Activated naive CD4-positive, alpha-beta T cell (primary cell): ENCODE measurements at places on chromosomes 1 and 21.

DNA sequence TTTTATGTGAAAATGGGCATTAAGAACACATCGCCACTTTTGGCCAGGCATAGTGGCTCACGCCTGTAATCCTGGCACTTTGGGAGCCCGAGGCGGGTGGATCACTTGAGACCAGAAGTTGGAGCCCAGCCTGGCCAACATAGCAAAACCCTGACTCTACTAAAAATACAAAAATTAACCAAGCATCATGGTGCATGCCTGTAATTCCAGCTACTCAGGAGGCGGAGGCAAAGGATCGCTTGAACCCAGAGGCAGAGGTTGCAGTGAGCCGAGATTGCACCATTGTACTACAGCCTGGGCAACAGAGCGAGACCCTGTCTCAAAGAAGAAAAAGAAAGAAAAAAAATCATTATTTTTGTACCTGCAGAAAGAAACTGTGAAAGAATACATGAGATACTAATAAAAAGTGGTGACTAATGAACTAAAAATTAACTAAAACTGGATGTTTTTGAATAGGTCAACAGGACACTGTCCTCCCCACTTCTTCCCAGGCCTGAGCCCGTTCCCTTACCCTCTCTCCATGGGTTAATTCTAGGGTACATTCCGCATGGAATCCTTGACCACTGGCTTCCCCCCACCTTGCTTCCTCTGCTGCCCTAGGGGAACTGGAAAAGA, 8.3 kb upstream of the TINAGL1 start:
- no peak for DNase-seq

GRCh38 chr1:208929575-208929974, 653.9 kb upstream of the CAMK1G start:
- DNase-seq, result no peak

GRCh38 chr1:66138613-66139012, 345.9 kb downstream of the PDE4B start:
- no peak for DNase-seq

DNA sequence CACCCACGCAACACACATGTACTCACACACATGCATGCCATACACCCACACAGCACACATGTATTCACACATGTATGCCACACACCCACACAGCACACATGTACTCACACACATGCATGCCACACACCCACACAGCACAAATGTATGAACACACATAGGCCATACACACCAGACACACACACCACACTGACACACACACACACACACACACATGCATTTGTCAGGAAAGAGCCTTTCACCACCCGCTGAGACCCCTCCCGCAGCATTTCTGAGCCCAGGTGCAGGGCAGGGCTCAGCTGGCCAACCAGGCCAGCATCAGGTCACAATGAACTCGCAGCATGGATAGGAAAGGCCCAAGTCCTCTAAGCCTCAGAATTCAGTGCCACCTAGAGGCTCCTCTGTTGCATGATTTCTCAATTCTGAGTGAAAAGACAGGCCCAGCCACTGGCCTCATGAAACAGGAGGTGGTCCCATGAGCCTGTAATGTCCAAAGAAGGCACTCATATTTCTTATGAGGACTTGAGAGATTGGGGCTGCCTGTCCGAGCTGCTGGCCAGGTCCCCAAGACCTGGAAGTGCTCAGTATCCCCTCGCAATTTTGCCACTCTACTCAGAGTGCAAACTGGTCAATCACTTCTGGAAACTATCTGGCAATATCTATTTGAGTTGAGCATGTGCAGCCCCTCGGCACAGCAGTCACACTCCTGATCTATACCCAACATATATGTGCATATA, 57.3 kb downstream of the PSMG1 start:
- DNase-seq, result no peak

GRCh38 chr1:42737257-42737656, 2.8 kb downstream of the CLDN19 start:
- no peak for DNase-seq

DNA sequence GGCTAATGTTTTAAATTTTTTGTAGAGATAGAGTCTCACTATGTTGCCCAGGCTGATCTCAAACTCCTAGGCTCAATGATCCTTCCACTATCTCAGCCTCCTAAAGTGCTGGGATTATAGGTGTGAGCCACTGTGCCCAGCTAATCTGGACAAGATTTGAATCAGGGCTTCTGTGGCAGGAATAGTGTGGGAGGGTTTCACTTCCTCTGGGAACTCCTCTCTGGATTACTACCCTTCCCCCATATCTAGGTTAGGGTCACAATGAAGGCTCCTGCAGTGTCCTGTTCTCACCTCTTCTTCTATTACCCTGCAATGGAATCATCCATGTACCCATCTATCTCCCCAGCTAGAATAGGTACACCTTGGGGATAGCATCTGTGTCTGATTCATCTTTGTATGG, 133.6 kb upstream of the RAB4A start:
- DNase-seq, result no peak

DNA sequence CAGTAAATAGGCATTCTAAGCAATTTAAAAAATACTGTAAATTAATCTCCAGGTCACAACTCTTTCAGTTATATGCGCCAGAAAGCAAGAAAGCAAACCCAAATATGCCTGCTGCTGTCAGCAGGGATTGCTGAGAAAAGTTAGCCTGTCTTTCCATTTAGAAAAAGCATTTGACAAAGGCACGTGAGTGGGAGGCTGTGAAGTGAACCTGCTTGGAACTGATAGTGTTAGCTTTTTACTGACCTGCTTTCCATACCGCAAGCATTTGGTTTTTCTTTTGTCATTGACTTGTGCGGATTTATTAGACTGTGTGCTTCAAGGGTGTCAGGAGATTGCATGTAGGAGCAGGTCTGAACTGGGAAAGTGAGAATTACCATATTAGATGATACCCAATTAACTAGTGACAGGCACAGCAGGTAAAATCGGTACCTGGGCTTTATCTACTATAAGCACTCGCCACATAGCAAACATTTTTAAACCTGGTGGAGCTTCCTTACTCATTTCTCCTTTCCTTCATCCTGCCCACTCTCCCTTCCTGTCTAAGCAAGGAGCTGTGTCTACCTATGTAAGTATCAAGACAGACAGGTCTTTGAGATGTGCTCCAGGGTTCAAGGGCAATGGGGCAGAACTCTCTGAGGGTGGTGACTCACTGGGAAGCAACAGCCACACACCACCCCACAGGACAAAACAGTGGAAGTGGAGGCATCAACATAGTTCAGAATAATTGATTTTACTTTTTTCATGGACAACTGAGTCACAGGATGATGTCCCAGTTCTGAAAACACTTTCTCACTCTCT, 323.9 kb downstream of the DISC1 start:
- DNase-seq, result no peak

- no peak for DNase-seq
These were observed 7.0 kb downstream of the KRTAP15-1 start for GRCh38 chr21:30447056-30447455.

DNA sequence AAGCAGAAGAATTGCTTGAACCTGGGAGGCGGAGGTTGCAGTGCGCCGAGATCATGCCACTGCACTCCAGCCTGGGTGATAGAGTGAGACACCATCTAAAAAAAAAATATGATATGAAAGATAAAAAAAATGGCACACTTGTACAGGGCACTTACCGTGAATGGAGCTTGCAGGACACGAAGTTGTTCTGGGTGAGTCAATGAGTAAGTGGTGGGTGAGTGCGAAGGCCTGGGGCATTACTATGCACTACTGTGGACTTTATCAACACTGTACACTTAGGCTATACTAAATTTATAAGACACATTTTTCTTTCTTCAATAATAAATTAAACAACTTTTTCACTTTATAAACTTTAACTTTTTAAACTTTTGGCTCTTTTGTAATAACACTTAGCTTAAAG, 37.0 kb downstream of the TNFRSF8 start:
- DNase-seq, result no peak

GRCh38 chr1:29125237-29125641, 1.5 kb upstream of the TMEM200B start:
- DNase-seq, result no peak

- no peak for DNase-seq
These were observed 21.8 kb upstream of the C2CD2 start for GRCh38 chr21:41975391-41976272.

GRCh38 chr1:90486996-90487395, 230.1 kb downstream of the BARHL2 start:
- DNase-seq, result no peak

DNA sequence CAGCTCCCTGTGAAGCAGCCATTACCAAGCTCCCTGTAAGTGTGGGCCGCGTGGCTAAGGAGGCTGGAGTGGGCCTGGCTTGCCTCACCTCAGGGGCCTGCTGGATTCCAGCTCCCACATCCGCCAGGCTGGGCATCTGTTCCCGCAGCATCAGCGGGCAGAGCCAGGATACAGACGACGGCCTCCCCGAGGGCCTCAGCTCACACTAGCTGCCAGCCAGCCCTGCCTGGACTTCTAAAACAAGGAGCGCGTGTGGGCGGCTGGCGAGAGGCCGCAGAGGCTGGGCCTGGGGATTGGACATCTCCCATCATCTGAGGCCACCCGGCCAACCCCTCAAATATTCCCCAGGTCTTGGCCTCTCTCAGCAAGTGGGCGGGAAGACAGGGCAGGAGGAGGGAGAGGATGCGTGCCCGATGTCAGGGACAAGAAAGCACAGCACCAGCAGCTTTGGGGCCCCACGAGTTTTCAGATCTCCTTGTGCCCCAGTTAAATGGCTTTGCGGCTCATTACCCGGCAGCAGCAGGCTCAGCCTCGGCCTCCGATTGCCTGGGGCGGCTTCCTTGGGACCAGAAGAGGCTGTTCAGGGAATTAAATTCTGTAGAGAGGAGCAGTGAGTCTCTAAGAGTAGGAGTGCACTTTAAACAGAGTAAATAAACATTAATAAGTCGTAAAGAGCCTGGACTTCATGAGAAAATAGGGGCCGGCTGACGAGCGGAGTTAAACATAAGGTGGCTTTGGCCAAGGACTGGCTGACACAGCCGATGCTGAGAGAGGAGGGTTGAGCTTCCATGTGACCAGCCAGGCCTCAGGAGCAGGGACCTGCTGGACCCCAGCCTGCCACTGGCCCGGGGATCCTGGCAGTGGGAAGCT, 208.9 kb upstream of the C1orf174 start:
- DNase-seq, result no peak

DNA sequence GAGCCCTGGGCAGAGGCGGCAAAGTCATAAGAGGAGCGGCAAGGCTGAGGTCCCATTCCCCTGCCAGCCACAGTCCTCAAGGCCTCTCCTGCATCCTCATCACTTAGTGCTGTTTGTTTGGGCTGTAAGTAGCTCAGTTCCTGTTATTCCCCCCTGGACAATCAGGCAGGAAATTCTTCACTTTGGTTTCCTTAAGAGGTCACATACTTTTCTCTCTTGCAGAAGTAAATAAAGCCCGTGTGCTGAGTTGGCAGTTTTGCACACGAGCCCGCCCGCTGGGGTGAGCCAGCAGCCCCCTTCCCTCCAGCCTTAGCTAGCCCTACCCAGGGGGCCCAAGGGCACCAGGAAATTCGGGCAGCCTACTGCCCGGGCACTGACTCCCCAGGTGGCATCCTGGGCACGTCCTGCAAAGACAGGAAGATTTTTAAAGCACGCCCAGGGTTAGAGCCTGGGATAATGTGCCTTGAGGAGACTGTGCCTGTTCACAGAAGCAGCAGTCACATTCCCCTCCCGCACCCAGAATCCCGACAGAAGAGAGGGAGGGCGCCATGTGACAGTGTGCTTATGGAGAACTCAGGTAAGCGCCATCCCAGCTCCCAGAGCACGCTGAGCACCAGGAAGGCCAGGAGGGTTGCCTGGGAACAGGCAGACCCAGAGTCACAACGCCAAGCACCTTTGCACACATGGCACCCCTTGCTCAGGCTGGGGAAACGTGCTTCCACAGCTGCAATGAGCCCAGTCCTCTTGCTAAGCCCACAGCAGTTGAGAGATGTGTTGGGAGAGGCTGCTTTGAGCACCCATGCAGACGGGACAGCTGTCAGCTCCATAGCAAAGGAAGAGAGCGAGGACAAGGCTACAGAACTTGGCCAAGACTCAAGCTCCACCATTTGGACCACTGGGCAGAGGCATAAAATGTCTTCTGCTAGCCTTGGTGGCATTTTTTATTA, 144.5 kb upstream of the TMEM51 start:
- no peak for DNase-seq

DNA sequence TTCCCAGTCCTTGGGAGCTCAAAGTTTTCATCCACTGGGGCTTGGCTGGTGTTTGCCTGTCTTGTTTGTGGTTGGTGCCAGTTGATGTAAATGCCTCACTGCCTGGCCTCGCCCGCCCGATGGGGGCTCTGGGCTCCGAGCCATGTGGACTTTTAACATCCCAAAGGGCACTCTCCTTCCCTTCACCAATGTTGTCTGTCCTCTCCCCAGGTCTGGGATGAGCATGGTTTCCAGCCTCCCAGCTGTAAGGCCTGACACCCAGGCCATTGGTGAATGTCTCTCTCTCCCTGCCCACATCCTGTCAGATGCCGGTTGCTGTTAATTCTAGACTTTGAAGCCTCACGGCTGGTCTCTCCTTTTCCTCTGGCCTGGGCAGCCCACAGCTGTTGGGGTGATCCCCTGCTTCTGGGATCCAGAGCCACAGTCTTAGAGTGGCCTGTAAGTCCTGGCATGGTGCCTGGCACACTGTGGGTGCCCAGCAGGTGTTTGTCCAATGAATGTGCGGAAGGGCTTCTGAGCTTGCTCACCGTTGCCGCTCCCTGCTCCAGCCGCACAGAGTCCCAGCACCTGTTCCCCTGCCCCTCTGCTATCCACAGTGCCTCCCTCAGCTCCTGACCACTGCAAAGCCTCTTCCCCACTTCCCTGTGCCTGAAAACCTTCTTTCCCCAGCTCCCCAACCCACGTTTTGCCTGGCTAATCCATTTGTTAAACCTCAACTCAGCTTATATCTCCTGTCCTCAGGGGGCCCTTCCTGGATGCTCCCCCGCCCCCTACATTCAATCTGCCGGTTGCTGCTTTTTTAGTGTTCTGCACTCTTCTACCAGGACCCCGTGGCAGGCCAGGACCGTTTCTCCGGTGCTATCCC, 3.3 kb upstream of the C1orf174 start:
- DNase-seq, result no peak

- no peak for DNase-seq
These were observed 16.5 kb downstream of the SPOCD1 start for GRCh38 chr1:31799196-31799894.

GRCh38 chr1:241579434-241579833, 47.3 kb downstream of the KMO start:
- DNase-seq, result no peak

- no peak for DNase-seq
These were observed 398 bp upstream of the SLC30A10 start for GRCh38 chr1:219928791-219929118.
